ENCODE measurements at places on chromosomes 6 and 20. TPM values are rescaled to one million over a fixed set of nuclear protein-coding genes. Genes with fewer than 3 reads are reported as not detected.

DNA sequence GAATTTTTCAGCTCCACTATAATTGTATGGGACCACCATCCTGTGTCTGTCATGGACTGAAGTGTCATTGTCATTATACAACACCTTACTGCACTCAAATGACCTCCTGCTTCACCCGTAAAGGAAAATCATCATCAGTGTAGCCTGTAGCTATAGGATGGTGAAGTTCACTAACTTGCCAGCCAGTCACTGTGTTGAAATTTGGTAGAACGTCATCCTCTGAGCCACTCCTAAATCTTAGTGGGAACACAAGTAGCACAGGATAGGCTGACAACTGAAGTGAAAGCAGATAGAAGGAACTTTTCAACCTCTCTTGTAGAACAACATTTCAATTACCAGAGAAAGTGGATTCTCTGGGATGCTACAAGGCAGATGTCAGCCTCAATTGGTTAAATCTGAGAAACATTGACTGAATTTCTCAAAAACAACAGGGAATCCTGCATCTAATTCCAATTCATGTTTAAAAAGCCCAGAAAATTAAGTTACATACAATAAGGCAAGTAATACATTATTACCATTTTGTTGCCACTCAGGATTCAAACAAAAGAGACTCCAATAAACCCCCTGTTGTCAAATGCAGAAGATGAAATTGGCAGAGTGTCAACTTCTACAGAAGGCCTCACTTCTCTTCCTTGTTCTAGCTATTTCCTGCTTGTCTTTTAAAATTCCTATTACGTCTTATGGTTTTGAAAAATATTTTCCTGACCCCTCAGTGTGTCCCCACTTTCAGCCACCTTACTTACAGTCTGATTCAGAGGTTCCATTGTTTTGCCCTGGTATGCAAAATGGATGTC is 647.9 kb upstream of the AGPAT4 start:
- DNase-seq = no peak

GRCh38 chr20:14415467-14415866 is 78.1 kb upstream of the FLRT3 start:
- no peak for DNase-seq

Gene CEBPB
- 11.3 TPM for total RNA-seq

Gene HLA-DPB1
- 4.7 TPM for total RNA-seq

GRCh38 chr20:51888291-51888690 is 86.0 kb upstream of the SALL4 start:
- DNase-seq = no peak

DNA sequence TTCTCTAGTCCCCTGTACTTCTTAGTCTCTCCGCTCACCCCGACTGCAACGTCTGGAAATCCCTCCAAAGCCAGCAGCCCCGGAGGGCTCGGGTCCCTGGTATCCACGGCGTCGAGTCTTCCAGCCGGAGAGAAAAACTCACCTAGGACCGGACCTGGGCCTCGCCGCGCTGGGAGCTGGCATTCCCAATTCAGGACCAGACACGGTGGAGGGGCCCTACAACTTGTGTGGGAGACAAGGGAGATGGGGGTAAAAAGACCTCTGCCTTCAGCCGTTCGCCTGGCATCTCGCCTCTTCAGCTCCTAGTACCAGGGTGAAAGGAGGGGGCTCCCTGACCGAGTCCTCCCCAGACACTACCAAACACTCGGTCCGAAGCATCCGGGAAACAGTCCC is 64.3 kb downstream of the GPX5 start:
- peak; percentile 19 for DNase-seq

- DNase-seq = no peak
These were observed 36.7 kb upstream of the CHD6 start for GRCh38 chr20:41654884-41655283.

DNA sequence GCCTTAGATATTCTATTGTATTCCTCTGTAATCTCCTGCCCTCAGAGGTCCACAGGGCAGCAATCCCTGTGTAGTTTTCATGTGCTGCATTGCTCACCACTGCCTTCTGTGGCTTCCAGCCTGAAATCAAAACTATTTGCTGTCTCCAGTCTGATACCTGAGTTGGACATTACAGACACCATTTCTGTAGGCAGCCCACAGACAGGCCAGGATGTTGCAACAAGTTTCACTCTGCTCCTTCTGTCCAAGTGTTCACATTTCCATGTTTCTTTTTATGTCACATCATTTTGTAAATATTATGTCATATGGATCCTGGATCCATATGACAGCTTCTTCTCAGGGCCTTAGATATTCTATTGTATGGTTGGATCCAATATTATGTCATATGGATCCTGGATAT is 21.7 kb downstream of the ECI2 start:
- no peak for DNase-seq

DNA sequence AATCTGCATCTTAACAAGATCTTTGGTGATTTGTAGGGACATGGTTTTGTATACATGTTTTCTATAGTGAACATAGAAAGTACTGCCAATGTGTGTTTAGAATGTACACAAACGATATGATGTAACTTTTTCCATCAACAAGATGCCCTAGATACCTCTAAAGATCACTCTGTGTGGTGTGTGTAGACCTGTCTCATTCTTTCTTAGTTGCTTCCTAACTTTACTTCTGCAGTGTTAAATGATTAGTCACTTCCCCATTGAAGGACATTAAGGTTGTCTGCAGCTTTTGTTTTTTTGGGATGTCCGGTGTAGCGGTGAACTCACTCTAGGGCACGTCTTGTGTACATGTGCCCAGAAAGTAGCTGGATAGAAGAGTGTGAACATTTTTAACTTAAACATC is 35.9 kb downstream of the CDYL start:
- no peak for DNase-seq

GRCh38 chr6:106747139-106747538 is 117.8 kb downstream of the QRSL1 start:
- no peak for DNase-seq

- no peak for DNase-seq
These were observed 156.2 kb upstream of the THBS2 start for GRCh38 chr6:169409742-169410312.

Gene SEC63
- total RNA-seq = 311 TPM

Gene LPA
- total RNA-seq = 1.9 TPM

Gene SYNDIG1
- 10.4 TPM for total RNA-seq

- DNase-seq = no peak
These were observed 119.9 kb upstream of the ARID1B start for GRCh38 chr6:156657296-156657695.

GRCh38 chr6:71675386-71675785 is 211.0 kb upstream of the RIMS1 start:
- DNase-seq = no peak

- no peak for DNase-seq
These were observed 182.7 kb downstream of the TBX18 start for GRCh38 chr6:84581494-84582259.

DNA sequence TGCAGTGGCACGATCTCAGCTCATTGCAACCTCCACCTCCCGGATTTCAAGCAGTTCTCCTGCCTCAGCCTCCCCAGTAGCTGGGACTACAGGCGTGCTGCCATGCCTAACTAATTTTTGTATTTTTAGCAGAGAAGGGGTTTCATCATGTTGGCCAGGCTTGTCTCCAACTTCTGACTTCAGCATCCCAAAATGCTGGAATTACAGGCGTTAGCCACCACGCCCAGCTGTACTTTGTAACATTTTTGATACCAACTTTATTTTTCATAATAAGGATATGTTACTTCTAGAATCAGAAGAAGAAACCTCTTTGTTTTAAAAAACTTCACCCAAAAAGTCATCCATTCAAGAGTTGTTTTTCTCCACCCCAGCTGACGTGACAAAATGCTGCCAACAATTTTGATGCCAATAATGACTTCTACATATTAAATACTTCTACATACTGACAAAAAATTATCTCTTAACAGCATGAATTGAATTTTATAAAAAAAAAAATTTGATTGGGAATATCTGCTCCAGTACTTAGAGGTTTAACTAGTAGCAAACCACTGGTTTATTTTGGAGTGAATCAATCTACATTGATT is 22.5 kb upstream of the PRIM2 start:
- no peak for DNase-seq

Gene CABLES2
- 25.3 TPM for total RNA-seq

Data from glutamatergic neuron (in vitro differentiated cells).